ENCODE measurements at places on chromosomes 16 and 17.

GRCh38 chr16:21161211-21161610, 2.7 kb downstream of the LDAF1 start:
- no peak for DNase-seq

GRCh38 chr17:34556931-34557330, 22.5 kb upstream of the TMEM132E start:
- no peak for DNase-seq

DNA sequence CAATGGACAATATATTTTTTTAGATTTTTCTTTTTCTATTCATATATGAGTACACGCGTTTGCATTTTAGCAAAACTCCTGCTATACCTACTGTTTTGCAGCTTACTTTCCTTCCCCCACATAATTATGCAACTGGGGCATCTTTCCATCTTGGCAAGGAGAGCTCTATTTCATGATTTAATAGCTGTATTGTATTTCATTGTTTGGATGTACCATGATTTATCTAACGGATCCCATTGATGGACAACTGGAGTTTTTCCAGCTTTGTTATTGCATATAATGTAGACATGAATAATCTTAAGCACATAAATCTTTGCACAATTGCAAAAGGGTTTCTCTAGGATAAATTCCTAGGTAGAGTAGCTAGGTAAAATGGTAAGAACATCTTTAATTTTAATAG, 133.9 kb downstream of the PITPNC1 start:
- DNase-seq = no peak

DNA sequence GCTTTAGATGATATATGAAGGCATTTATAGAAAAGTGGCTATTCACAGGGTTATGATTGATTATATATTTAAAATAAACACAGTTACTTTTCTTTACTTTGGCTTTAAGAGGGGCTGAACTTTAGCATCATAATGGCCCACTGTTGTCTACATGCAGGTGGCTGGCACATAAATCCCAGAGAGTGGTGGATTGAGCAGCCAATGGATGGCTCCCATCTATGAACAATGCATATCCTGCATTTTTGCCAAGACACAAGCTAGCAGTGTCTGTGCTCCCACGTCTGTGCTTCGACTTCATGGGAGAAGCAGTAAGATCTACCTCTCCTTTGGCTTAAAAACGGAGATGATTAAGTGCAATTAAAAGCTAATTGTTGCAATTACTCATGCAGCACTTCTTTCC, 373.2 kb upstream of the CDH11 start:
- DNase-seq = no peak

DNA sequence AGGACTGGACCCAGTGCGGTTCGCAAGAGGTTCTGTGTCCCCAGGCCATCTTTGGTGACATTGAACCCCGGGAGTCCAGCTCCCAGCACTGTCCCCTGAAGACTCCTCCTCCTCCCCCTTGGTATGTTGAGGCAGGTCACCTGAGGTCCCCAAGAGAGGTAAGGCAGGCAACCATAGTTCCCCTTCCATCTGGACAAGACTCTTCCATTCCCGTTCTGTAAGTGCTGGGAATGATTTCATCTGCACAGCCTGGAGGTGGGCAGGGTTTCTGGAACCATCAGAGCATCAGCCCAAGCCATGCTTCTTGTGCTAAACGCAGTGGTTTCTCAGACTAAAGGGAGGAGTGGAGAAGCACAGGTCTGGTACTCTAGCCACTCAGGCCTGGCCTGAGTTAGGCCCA, 24.9 kb downstream of the COPZ2 start:
- DNase-seq = no peak

GRCh38 chr17:20935740-20936139, 107.1 kb downstream of the USP22 start:
- no peak for DNase-seq

DNA sequence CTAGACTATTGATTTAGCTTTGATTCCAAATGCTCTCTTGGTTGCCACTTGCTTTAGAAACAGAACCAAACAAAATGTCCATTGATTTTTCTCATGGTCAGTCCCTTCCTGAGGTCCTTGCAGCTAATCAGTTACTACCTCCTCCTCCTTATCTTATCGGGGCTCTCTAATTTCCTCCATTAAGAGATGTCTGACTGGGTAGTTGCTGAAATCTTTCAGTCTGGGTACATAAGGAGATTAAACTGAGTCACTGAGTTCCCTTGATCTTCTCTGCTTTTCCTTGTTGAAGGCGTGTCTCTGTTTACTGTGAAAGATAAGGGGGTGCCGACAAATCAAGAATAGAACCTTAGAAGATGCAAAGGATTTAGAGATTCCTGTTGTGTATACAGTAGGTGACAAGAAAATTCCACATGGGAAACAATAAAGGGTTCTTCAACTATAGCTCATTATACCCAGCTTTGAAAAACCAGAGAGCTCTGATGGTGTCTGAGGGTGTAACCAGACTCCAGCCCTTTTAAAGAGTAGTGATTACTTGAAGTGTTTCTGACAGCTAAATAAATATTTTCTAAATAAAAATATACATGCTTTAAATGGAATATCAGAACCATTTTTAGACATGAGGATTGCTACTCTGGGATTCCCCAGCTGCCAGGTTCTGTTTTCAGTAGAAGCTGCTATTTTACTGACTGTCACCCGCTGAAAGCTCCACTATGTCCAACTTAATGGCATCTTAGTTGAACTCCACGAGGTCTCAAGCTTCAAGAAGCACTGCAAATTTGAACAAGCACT, 791.3 kb upstream of the SOX9 start:
- DNase-seq = no peak

DNA sequence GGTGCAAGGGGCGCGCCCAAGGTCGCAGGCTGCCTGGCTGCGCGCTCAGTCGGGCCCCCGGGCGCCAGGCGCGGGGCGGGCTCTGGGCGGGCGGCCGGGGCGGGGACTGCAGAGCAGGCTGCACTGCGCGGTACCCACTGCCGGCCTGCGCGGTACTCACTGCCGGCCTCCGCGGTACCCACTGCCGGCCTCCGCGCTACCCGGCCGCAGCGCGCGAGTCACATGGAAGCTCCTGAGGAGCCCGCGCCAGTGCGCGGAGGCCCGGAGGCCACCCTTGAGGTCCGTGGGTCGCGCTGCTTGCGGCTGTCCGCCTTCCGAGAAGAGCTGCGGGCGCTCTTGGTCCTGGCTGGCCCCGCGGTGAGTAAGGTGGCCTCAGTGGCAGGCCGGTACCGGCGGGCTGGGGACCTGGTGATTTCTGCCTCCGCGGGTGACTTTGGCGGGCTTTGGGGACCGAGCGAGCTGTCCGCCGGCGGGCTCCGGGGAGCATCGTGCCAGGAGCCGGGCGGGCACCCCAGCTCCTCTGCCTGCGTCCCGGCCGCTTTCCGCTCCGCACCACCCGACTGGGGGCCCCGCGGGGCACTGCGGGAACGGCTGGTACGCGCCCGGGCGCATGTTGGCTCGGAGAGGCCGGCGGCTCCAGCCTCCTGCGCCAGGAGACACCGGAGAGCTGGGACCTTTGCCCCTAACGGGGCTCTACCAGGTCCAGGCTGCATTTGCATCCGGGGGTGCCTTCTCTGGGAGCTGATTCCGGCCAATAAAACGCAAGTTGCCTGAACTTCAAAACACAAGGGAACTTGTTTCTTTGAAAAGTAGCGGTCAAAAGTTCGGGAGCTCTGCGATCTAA, at the start of gene SLC47A1:
Gene SLC47A1, plus strand, starts transcription at position 137 of the 844 bp plus-strand sequence. Its CDS starts 86 bp downstream, at position 223.
- DNase-seq = no peak

DNA sequence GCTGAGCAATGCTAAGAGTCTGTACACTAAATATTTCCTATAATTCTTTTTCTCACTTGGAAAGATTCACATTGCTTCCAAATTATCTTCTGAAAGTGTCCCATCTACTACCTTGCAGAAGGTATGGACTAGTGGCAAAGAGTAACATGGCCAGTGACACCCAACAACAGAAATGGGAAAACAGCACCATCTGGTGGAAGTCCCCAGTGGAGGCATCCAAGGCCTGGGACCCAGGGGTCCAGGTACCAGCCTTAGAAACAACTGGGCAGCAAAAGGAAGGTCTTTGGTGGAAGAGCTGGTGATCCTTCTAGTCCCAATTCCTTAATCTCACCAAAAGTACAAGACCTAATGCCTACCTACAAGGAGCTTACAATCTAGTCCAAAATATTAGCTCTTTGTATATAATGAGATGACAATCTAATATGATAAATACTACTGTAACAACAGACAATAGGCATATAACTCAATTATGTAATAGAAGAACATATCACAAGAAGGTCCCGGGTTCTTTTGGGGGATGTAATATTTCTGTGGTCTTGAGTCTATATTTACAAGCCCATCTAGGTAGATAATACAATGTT, 55.3 kb downstream of the SKAP1 start:
- no peak for DNase-seq

DNA sequence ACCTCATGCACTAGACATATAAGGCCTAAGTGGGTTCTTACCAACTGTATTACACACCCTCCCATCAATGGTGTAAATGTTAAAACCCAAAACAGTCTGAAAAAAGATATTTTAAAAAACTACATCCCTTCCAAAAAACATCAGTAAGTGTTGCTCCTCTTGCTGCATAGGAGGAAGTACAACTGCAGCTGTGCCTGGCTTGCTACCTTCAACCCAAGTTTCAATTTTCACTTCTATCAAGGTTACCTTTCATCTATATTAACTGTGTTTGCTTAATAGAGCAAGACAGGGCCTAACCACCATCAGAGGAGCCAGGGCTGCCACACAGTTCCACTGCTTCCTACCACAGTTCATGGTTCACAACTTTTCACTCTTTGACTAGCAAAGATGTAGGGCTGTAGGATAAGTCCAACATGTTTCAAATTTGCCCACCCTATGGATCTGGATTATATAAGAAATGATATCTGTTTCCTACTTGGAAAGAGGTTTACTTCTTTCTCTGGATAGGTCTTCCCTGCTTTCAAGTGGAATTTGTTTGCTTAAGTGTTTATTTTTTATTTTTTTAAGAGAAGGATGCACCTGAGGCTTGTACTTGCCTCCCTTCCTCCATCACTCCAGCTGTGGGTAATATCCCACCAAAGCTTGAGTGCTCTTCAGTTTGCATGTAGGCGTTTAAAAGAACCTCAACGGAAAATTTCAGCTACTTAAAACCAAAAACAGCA, 56.7 kb downstream of the GRB7 start:
- no peak for DNase-seq

GRCh38 chr17:1362964-1363363, 37.1 kb downstream of the YWHAE start:
- peak; percentile 12 for DNase-seq

GRCh38 chr17:58755577-58756245, at the start of gene PPM1E:
Gene PPM1E, plus strand, starts transcription at chr17:58755854.
- peak; percentile 25 for DNase-seq

DNA sequence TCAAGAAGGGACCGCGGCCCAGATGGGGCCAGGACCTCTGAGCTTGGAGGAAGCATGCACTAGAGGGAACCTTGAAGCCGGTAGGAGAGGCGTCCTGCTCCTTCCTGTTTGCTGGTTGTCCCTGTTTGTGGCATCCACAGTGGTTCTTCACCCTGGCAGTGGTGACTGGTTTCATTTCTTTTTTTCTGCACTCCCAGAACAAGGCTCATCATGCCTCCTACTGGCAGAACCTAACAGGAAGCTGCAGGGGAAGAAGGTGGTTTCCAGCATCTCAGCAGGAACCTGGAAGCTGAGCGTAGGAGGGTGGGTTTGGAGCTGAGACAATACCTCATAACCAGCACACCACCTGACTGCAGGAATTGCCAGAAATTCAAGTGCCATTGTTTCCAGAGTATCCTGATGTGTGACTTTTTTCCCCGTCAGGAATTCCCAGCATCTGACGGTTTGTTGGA, 5.8 kb downstream of the TMEM231 start:
- DNase-seq = peak; percentile 74

GRCh38 chr17:39098588-39098987, 52.8 kb downstream of the PLXDC1 start:
- no peak for DNase-seq

- DNase-seq = no peak
Observed at GRCh38 chr16:27803775-27804549, 254.0 kb downstream of the KATNIP start.

All from midbrain (tissue), 1 donor.